Naive thymus-derived CD8-positive, alpha-beta T cell (primary cell): ENCODE measurements at places on chromosomes 12 and 14. TPM values are rescaled to one million over a fixed set of nuclear protein-coding genes. Genes with fewer than 3 reads are reported as not detected.

Gene PLCZ1
- not detected for polyA plus RNA-seq

Gene KRT71
- not detected for polyA plus RNA-seq

Gene CARMIL3
- polyA plus RNA-seq = 0.03 TPM

Gene CLEC6A
- not detected for polyA plus RNA-seq

Gene SERPINA9
- not detected for polyA plus RNA-seq

DNA sequence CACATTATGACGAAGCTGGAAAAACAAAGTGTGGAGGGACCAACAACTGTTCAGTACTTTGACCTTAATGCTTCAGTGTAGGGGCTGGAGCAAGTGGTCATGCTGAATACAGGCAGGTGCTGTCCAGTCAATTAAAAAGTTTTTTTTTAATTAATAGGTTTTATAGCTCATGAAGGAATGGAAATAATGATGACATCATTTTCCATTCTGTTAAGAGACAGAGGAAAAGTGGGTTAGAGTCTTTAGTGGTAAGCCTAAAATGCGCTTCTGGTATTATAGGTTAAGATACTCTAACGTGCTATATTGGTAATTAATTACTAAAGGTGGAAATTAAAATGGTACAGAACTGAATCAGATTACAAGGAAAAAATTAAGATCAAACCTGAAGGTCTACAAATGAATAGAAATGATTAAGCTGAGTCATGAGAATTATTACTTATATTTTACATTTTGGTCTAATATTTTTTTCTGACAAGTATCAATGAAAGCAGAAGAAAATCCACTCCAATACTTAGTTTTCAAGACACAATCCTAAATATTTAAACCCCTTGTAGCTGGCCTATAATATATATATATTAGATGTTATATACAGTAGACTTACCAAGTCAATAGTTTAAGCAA, 15.6 kb downstream of the KLHDC2 start:
- H3K4me3 ChIP-seq = no peak overlapping the region
- H3K4me1 ChIP-seq = no peaks in the 10 kb centered on the region
- H3K27me3 ChIP-seq = no peaks in the 10 kb centered on the region
- DNase-seq = no peak
- no peak overlapping the region for H3K27ac ChIP-seq

GRCh38 chr12:73731658-73732057, 806.0 kb upstream of the ATXN7L3B start:
- H3K27ac ChIP-seq = no peak overlapping the region
- H3K36me3 ChIP-seq = no peaks in the 10 kb centered on the region
- no peaks in the 10 kb centered on the region for H3K4me1 ChIP-seq
- H3K4me3 ChIP-seq = no peak overlapping the region
- H3K27me3 ChIP-seq = no peaks in the 10 kb centered on the region
- no peak for DNase-seq

- DNase-seq = no peak
- H3K4me1 ChIP-seq = peaks cover 9% of the 10 kb centered on the region
- peaks cover 8% of the 10 kb centered on the region for H3K27me3 ChIP-seq
- no peak overlapping the region for H3K27ac ChIP-seq
Measured at GRCh38 chr14:101552786-101553231, 8.5 kb upstream of the DIO3 start.

- no peak for DNase-seq
- peaks cover 7% of the 10 kb centered on the region for H3K4me1 ChIP-seq
- peaks cover 25% of the 10 kb centered on the region for H3K27me3 ChIP-seq
- H3K27ac ChIP-seq = no peak overlapping the region
- no peaks in the 10 kb centered on the region for H3K36me3 ChIP-seq
- no peak overlapping the region for H3K4me3 ChIP-seq
Measured at GRCh38 chr14:85536833-85537190, 6.9 kb downstream of the FLRT2 start.

GRCh38 chr14:52755607-52756316, 25.8 kb downstream of the STYX start:
- DNase-seq = no peak
- H3K36me3 ChIP-seq = peaks cover 6% of the 10 kb centered on the region

- H3K36me3 ChIP-seq = no peaks in the 10 kb centered on the region
- H3K27me3 ChIP-seq = no peaks in the 10 kb centered on the region
- DNase-seq = no peak
- no peak overlapping the region for H3K4me3 ChIP-seq
- no peaks in the 10 kb centered on the region for H3K4me1 ChIP-seq
Measured at GRCh38 chr12:83031196-83031595, 344.5 kb downstream of the TMTC2 start.

GRCh38 chr12:6277982-6278438, 32.5 kb upstream of the PLEKHG6 start:
- no peak overlapping the region for H3K27ac ChIP-seq
- peaks cover 32% of the 10 kb centered on the region for H3K27me3 ChIP-seq
- H3K4me1 ChIP-seq = no peaks in the 10 kb centered on the region
- no peaks in the 10 kb centered on the region for H3K36me3 ChIP-seq

GRCh38 chr12:126201981-126202537, 1136.8 kb downstream of the AACS start:
- H3K4me3 ChIP-seq = no peak overlapping the region
- H3K36me3 ChIP-seq = no peaks in the 10 kb centered on the region
- peaks cover 8% of the 10 kb centered on the region for H3K27me3 ChIP-seq
- H3K27ac ChIP-seq = no peak overlapping the region

DNA sequence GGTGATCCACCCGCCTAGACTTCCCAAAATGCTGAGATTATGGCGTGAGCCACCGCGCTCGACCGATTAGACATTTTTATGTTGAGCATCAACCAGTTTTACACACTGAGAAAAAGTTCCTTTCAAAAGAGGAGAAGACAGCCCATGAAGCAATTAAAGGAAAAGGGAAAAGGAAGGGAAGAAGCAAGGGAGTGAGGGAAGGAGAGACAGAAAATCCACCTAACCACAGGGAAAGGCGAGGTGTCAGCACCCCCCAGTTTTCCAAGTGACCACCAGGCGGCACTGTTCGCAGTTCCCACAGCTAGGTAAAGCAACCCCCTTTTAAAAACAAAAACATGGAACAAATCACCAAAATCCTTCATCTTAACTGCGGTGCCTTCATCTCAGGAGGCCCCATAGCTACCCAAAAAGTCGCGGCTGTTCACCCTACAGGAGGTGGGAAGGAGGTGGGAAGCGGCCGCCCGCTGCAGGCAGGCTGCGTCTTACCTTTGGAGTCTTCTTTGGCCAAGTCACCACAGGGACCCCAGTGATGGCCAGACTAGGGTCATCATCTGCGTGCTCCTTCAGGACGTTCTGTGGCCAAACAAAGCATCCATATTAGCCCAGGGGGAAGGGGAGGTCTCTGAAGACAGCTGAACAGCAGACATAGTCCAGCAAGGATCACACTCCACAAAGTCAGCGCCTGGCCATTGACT, 86.6 kb downstream of the KDM2B start:
- peaks cover 11% of the 10 kb centered on the region for H3K4me1 ChIP-seq
- peak; percentile 76 for DNase-seq
- peak overlapping the region; percentile 69 for H3K27ac ChIP-seq

DNA sequence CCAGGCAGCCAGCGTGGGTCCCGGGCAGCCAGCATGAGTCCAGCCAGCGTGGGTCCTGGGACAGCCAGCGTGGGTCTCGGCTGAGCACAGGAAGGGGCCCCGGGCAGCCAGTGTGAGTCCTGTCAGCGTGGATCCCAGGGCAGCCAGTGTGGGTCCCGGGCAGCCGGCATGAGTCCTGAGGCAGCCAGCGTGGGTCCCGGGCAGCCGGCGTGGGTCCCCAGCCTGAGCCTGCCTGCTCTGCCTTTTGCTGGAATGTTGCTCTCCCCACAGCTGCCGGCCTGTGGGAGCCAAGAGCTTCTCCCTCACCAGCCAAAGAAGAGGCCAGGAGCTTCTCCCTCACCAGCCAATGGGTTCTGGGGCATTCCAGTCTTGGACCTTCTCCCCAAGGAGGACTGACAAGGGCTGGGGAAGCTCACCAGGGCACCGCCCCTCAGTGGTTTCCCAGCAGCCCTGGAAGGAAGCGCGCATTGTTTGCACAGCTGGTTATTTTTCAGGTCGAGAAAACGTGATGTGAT, 15.0 kb upstream of the RFLNA start:
- H3K4me3 ChIP-seq = no peak overlapping the region
- H3K4me1 ChIP-seq = no peaks in the 10 kb centered on the region
- H3K27ac ChIP-seq = no peak overlapping the region
- H3K27me3 ChIP-seq = peaks cover 15% of the 10 kb centered on the region

DNA sequence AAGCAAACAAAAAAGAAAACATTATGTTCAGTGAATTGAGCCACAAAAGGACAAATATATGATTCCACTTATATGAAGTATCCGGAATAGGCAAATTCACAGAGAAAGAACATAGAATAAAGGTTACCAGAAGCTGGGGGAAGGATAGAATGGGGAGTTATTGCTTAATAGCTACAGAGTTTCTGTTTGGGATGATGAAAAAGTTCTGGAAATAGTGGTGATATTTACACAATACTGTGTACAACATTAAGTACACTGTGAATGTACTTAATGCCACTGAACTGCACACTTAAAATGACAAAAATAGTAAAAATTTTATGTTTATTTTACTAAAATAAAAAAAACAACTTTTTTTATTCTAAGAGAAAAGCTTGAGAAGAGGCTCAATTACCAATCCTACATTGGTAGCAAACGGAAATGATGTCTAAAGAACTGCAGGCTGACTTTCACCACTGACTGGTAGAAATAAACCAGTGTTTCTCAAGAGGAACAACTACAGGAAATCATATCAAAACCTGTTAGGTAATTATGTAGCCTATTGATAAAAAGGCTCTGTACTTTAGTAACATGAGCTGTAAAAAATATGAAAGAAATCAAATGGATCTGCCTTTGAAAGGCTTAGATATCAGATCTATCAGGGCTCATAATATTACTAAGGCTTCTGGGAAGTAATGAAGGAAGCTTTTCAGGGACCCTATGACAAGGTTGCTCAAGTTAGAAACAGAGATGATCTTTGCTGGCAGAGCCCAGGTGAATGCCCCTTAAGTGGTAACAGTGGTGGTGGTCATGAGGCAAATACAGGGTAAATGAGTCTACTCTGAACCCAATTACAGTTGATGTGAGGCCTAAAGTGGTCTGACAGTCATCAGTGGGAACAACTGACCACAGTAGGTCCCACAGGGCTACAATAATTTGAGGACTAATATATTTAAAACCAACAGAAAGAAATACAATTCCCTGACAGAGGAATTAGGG, 41.3 kb downstream of the BAZ1A start:
- H3K36me3 ChIP-seq = no peaks in the 10 kb centered on the region
- H3K27me3 ChIP-seq = no peaks in the 10 kb centered on the region
- peak overlapping the region; percentile 35 for H3K4me3 ChIP-seq
- H3K4me1 ChIP-seq = peaks cover 24% of the 10 kb centered on the region

- no peak overlapping the region for H3K27ac ChIP-seq
- no peak for DNase-seq
- H3K27me3 ChIP-seq = no peaks in the 10 kb centered on the region
- H3K4me1 ChIP-seq = peaks cover 14% of the 10 kb centered on the region
Measured at GRCh38 chr12:120668091-120668867, 18.7 kb upstream of the MLEC start.

DNA sequence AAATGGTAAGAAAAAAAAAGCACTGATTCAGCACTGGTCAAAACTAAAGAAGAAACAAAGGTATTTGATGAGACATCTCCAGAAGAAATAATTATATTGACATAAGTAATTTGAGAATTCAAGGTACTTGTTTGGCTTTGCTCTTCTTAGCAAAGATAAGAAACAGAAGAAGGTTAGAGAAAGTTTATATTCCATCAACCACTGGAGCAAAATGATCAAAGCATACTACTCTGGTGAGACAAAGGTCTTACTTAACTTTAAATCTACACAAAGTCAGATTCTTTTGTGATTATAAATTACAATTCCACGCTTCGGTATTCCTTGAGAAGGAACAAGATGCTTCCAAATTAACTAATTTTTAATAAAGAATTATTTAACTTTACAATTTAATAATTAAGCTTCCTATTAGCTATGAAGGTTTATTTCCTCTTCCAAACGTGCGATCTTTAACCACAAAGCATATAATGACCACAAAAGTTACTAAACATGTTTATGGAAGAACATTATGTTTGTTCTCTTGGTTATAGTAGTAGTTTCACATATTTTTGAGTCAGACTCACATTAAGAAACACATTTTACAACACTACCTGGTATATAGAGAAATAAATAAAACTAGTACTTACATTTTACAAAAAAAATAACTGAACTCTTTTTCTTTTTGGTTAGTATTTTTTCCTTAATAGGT, 53.4 kb downstream of the METTL25 start:
- no peaks in the 10 kb centered on the region for H3K4me1 ChIP-seq
- no peaks in the 10 kb centered on the region for H3K27me3 ChIP-seq
- no peak overlapping the region for H3K27ac ChIP-seq
- peaks cover 39% of the 10 kb centered on the region for H3K36me3 ChIP-seq

GRCh38 chr12:12887471-12887870, 3.9 kb upstream of the GPRC5A start:
- no peak for DNase-seq
- no peak overlapping the region for H3K27ac ChIP-seq
- peaks cover 20% of the 10 kb centered on the region for H3K27me3 ChIP-seq
- peaks cover 6% of the 10 kb centered on the region for H3K4me1 ChIP-seq
- H3K4me3 ChIP-seq = no peak overlapping the region

DNA sequence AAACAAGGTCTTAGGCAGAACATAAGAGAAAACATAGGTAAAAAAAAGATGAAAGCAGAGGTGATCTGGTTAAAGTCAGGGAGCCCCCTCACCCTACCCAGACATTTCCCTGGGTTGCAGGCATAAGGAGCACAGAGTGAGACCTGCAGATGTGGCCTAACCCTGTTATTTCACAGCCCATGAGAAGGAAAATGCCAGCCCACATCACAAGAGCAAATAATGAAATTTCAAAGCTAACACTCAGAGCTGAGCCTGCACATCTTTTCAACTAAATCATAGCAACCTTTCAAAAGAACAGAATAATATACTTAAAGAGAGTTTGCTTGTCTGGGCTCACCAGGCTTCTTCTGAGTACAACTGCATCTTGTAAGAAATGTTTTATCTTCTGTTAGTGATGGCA, 295.4 kb downstream of the RPAP3 start:
- H3K4me1 ChIP-seq = peaks cover 84% of the 10 kb centered on the region
- H3K4me3 ChIP-seq = peak overlapping the region; percentile 39
- H3K27ac ChIP-seq = peak overlapping the region; percentile 73

DNA sequence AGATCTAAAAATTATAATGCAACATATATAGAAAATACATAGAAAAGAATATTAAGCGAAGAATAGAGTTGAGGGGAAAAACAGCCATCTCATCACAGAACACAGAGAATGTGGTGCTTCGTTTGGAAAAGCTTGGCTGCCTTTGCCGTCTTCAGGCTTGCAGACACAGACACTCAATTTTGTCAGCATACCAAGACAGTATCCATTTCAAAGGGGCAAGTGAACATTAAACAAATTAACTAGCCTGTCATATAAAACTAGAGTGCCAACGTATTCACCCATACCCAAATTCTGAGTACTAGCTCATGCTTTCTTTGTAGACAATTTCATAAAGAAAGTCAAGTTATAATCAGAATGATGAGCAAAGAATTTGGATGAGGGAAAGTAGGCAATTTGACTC, 40.5 kb downstream of the DMAC2L start:
- no peak overlapping the region for H3K27ac ChIP-seq
- peaks cover 2% of the 10 kb centered on the region for H3K4me1 ChIP-seq
- no peaks in the 10 kb centered on the region for H3K27me3 ChIP-seq
- no peak overlapping the region for H3K4me3 ChIP-seq
- no peak for DNase-seq
- H3K36me3 ChIP-seq = peaks cover 14% of the 10 kb centered on the region
